Spleen (tissue), 13 donors: ENCODE measurements at places on chromosomes 1 and 21.

GRCh38 chr1:109786112-109786480, 22.4 kb upstream of the EPS8L3 start:
- DNase-seq, result no peak

- no peak for DNase-seq
Measured at GRCh38 chr1:6954591-6954990, 169.3 kb downstream of the CAMTA1 start.

- DNase-seq, result peak; percentile 47
Measured at GRCh38 chr1:204191456-204191855, 4.8 kb downstream of the KISS1 start.

DNA sequence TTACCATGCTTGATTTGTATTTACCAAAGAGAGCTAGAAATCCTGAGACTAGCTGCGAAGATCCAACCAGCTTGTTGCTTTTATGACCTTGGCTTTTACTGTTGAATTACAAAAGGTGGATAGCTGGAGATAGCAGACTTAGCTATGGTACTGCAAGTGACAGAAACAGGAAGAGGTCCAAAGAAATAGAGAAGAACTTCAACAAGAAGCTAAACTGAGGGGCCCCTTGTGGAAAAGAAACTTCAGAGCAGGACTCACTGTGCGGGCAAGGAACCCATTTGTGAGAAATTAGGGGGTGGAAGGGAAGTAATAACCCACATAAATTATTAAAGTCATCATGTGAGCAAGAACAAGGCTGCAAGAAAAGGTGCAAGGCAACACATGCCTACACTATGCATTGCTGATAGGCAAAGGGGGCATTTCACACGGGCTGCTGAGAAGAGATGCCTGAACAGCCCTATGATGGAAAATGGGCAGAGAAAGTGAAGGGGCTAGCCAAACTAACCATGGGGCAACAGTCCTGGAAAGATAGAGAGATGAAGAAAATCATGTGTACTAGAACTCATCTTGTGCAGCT, 116.6 kb upstream of the PRDX6 start:
- DNase-seq, result no peak
